MM.1S (cell line): ENCODE measurements at places on chromosomes 16 and 17.

- no peaks in the 10 kb centered on the region for H3K36me3 ChIP-seq
- no peak overlapping the region for H3K4me3 ChIP-seq
- H3K4me1 ChIP-seq, result no peaks in the 10 kb centered on the region
- 0 out of 2 replicates have a peak, but pooled peaks cover 4% of the 10 kb centered on the region for H3K27me3 ChIP-seq
These were observed 39.7 kb downstream of the CUEDC1 start for GRCh38 chr17:57915544-57915943.

DNA sequence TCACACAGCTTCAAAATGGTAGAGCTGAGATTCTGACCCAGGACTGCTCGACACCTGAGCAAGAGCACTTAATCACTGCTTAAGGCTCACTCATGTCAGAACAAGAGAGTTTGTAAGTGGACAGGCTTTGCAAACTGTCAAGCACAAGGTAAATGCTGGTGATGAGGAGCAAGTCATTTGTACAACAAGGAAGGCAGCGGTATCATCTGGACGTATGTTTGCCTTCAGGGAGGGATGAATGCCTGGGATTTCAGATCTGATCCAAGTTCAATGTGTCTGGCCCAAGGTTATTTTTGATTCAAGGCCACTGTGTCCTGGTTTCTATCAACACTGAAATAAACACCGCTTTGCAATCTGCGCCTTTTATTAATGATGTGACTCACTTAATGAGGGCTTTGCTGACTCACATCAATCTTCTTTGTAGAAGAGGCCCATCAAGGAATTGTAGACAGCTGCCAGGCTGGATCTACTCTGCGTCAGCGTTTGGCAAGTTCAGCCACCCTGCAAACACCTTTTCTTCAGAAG, 174.4 kb upstream of the HS3ST3A1 start:
- H3K36me3 ChIP-seq, result no peaks in the 10 kb centered on the region
- no peak for DNase-seq
- H3K27ac ChIP-seq, result no peak overlapping the region
- no peaks in the 10 kb centered on the region for H3K27me3 ChIP-seq
- H3K4me3 ChIP-seq, result no peak overlapping the region
- H3K4me1 ChIP-seq, result no peaks in the 10 kb centered on the region

DNA sequence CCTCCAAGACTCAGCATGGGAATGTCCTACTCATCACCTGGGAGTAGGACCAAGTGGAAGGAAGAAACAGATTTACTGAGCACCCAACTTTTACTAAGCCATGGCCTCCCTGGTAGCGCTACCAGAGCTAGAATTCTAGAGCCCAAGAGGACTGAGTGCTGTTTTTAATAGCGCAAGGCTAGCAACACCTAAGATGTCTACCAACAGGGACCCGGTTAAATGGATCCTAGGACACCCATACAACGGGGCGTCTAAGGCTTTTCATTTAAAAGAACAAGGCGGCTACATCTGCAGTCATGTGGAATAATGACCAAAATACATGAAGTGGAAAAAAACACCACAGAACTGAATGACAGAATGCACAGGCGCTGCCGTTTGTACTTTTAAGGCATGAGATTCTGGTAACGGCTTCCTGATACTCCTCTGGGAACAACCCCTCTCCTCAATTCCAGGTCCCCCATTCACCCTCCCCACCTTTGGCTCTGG, 5.1 kb downstream of the GGA2 start:
- no peak overlapping the region for H3K4me3 ChIP-seq
- no peaks in the 10 kb centered on the region for H3K36me3 ChIP-seq
- H3K27me3 ChIP-seq, result no peaks in the 10 kb centered on the region
- 0 out of 2 replicates have a peak, but pooled peaks cover 5% of the 10 kb centered on the region for H3K4me1 ChIP-seq

DNA sequence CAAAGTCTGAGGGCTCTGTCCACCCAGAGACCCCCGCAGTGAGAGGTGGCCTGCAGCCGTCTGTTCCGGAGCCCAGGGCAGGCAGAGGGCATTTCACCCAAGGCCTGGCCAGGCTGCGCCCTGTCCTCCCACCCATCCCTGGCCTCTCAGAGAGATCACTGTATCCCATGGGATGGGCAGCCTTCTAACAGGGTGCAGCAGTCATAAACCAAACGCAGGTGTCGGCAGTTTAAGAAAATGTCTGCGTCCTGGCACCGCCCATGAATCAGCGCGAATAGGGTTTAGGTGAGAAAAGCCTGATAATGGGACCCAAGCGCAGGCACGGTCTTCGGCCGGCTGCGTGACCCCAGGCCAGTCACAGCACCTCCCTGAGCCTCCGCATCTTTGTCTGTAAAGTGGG, 5.4 kb downstream of the CYBA start:
- H3K4me1 ChIP-seq, result 0 out of 2 replicates have a peak, but pooled peaks cover 4% of the 10 kb centered on the region
- H3K36me3 ChIP-seq, result no peaks in the 10 kb centered on the region
- DNase-seq, result no peak
- H3K27ac ChIP-seq, result no peak overlapping the region

GRCh38 chr16:83409347-83409746, 398.4 kb upstream of the HSBP1 start:
- no peak overlapping the region for H3K4me3 ChIP-seq
- H3K27ac ChIP-seq, result no peak overlapping the region
